CD4-positive, alpha-beta T cell (primary cell): ENCODE measurements at places on chromosomes 5 and 9.

DNA sequence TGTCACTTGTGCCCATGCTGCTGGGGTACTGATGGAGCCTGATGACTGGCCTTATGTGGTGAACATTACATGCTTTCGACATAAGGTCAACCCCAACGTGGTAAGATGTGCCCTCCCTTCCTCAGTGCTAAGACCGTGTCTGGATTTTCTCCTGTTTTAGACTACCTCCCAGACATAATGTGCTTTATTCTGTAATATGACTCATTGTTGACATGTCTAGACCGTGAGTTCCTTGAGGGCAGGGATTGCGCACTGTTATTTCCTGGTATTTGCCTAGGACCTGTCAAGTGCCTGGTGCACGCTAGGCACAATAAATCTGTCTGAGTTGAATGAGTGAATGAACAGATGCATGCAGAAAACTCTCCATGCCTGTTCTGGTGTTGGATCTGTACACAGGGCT lies 346.0 kb downstream of the KDM4C start:
- DNase-seq: no peak

DNA sequence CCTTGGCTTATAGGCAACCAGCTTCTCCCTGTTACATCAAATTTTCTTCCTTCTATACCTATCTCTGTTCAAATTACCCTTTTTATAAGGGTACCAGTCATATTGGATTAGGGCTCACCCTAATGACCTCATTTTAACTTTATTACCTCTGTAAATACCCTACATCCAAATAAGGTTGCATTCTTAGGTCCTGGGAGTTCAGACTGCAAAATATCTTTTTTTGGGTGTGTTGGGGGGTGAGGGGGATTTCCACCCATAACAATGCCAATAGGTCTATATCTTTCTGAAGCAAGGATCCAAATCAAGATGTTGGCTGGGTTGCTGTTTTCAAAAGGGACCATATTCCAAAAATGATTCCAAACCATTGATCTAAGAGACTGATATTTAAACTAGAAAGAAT lies 141.7 kb downstream of the XRCC4 start:
- no peak for DNase-seq

DNA sequence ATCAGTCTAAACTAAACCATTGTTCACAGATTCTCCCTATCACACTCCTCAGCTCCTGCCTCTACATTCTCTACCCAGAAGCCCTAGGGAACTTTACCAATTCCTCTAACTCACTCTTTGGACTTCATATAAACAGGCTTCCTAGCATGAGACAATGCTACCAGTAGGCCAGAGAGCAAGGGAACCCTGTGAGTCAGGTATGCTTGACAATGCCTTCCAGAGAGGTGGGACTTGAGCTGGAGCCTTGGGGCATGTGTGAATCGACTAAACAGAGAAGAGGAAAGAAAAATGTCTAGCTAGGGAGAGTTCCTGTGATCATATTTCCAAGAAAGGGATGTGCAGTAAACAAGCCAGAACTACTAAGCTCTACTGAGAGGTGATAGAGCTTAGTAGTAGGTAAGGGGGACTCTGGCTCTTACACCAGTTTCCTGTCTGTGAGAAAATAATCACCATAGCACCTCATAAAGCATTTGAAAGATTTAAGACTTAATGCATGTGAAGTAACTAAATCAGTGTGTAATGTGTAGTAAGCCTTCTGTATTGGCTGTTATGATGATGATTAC lies 6.4 kb upstream of the RFK start:
- no peak for DNase-seq

DNA sequence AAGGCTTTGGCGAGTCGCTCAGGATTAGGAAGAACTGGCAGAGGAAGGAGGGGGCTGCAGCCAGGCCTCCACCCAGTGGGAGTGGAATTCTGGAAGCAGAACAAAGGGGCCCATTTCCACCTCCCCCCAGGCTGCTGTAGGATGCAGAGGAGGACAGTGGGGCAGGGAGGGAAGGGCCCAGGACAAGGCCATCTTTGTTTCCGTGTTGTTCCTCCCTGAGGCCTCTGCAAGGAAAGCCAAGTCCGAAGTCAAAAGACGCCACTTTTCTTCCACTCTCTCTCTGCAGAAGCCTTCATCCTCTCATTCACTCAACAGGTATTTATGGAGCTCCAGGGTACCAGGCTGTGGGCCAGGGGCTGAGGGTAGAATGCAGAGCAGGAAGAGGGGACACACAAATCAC lies 70.7 kb downstream of the ENTREP1 start:
- no peak for DNase-seq
